ENCODE measurements at places on chromosomes 6 and 20.

GRCh38 chr6:108687921-108688320, 127.2 kb downstream of the FOXO3 start:
- DNase-seq, result no peak

- DNase-seq, result no peak
These were observed 42.8 kb upstream of the RALGAPA2 start for GRCh38 chr20:20755231-20755630.

- no peak for DNase-seq
These were observed 31.5 kb downstream of the PPP1R16B start for GRCh38 chr20:38836991-38837390.

DNA sequence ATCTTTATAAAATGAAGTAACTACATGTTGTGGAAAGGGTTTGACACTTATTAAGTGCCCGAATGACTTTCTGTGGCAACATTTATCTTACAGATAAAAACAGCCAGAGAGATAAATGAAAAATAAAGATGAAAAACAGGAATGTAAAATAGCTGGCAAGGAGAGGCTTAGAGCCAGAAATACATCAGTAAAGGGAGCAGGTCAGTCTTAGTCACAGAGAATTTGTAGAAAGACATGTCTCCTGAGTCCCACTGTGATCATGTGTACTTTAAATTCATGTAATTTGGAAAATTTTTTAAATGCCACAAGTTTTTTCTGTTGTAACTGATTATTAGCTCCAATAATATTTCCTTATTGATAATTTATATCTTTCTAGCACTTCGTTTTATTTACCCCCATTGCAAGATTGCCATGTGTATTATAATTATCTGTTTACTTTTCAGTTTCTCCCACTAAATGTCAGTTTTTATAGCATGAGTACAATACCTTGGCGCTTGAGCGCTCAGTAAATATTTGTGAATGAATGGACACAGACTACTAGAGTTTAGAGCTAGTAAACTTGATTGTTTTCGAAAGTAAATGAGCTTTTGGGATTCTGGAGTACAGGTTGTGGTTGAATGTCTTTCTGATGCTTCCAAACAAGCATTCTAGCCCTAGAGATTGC, 15.2 kb downstream of the TAB2 start:
- DNase-seq, result no peak

GRCh38 chr6:24933868-24934401, 1.8 kb downstream of the RIPOR2 start:
- peak; percentile 48 for DNase-seq

- peak; percentile 30 for DNase-seq
These were observed 1.3 kb downstream of the CARMIL1 start for GRCh38 chr6:25280344-25281074.

DNA sequence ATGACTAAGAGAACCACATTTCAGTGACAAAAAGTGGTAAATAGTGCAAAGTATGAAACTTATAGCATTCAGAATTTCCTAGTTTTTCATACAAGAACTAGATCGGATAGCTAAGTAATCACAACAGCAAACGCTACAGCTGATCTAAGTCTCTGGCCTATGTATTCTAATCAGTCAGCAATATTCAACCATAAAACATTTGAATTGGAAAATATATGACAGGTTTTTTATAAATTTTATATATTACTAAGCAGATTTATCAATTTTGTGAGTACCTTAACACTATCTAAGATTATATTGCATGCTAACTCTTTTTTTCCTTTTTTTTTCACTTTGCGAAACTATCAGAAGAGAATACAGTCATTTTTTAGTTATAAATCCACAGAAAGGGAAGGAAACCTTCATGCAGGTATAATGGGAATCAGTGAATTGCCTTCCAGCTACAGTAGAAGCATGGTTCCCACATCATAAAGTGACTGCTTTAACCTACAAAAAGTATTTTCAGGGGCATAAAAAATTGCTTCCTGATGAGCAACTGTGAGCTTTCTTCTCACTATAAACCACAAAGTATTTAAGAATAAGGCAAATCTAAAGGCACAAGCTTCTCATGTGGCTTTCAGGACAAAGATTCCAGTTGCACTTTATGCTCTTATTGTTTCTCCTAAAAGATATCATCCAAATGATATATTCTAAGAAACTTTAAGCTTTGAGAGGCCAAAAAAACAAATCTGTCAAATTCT, 74.0 kb upstream of the GJE1 start:
- no peak for DNase-seq

GRCh38 chr6:148805777-148806176, 58.9 kb downstream of the UST start:
- no peak for DNase-seq

GRCh38 chr20:2116170-2116940, 14.7 kb downstream of the STK35 start:
- DNase-seq, result no peak

DNA sequence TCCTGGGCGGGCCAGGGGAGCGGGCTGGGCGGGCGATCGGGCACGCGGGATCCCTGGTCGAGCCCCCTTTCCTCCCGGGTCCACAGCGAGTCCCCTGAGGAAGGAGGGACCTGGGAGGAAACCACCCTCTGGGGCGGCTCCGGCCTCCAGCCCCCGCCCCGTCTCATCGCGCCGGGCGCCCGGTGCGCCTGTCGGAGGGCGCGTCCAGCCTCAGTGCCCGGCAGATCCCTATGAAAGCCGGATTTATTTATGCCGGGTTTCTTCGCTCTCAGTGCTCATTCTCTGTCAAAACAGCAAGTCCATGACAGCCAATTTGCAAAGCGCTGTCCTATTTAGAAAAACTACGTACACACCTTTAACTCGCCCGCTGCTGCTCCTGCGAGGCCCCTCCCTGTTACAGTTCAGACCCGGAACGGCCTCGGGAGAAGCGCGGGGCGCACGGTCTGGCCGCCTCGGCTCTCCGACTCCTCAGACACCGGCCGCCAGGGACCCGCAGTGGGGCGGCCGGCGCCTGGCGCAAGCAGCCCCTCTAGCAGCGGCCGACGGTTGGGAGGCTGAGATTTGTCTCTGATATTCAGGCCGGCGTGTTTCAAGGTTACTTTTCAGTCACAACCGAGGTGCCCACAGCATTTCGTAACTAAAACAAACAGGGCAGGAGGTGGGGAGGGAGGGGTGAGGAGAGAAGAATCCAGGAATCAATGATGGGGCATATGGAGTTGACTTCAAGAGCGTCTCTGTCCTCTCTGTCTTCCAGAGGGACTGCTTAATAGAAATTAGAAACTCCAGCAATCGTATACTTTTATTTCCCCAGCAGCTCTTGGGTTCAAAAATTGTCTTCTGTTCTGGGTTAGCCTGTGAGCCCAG, 782 bp upstream of the FOXA2 start:
- no peak for DNase-seq

DNA sequence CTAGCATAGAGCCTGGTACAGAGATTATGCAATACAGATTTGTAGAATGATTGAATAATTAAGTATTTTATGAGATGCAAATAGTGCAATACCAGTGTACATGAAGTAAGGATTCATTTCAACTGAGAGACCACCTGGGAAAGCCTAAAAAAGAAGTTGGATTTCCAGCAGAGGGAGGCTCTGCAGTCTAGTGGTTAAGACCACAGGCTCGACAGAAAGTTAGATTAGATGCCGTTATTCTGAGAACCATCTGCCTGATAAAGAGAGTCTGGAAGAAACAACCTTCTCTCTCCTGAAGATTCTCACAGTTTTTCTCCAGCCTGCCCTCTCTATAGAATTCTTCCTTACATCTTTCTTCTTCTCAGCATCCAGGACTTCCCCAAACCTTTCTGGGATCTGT, 13.6 kb upstream of the TNFRSF21 start:
- DNase-seq, result no peak

- no peak for DNase-seq
These were observed 802 bp upstream of the FERMT1 start for GRCh38 chr20:6123649-6124014.

DNA sequence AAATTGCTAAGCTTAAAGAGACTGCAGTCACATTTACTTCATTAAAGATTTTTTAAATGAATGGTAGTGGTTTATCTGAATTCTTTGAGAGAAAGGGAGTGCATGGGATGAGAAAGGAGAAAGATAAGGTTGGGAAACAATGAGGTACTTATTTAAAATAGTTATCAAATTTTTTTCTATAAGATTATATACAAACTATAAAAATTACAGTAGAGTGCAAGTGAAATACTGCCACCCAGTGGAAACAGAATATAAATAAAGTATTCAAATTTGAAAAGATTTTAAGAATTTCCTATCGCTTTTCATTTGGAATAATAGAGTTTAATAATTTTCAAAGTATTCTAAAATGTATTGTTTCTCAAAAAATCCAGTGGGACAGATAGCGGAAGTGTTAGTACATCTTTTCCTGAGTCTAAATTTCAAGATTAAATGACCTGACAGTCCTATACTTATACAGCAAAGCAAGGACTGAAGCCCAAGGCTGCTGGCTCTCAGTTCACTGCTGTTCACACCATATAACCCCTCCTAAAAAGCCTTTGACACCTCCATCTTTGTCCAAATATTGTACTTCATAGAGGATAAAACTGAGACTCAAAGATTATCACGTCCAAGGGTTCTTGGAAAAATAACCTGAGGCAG, 31.1 kb downstream of the EPM2A start:
- DNase-seq, result no peak

GRCh38 chr6:43712579-43712978, 25.0 kb upstream of the MRPS18A start:
- DNase-seq, result no peak

GRCh38 chr6:6683969-6684833, 95.7 kb downstream of the LY86 start:
- DNase-seq, result no peak

DNA sequence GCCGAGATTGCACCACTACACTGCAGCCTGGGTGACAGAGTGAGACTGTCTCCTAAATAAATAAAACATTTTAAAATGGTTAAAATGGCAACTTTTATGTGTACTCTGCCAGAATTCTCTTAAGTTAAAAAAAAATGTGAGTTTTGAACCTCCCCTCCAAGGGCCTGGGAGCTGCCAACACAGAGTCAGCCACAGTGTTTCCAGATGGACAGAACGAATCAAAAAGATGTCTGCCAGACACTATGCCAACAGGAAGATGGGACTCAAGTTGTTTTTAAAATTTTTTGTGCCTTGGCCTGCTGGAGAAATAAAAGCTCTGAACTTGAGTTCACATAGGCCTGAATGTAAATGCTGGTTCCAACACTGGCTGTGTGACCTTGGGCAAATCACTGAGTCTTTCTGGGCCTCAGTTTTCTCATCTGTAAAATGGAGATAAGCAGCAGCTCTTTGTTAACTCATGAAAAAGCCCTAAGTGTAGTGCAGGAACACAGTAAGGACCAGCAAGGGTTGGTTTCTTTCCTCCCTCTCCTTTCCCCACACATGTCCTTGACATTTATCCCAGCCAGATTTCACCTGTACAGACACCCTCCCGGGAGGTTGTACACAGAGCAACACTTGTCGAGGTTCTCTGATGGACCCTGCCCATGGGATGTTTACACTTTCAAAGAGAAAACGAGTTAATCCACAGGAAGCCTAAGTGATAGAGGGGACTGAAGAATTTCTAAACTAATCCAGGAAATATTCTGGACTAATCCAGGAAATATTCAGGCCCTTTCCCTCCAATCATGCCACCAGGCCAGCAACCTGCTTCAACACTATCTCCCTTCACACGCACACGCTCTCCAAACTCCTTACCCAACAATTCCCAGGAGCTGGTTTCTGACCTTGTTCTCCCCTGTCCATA, 35.0 kb downstream of the MRPL14 start:
- DNase-seq, result no peak

DNA sequence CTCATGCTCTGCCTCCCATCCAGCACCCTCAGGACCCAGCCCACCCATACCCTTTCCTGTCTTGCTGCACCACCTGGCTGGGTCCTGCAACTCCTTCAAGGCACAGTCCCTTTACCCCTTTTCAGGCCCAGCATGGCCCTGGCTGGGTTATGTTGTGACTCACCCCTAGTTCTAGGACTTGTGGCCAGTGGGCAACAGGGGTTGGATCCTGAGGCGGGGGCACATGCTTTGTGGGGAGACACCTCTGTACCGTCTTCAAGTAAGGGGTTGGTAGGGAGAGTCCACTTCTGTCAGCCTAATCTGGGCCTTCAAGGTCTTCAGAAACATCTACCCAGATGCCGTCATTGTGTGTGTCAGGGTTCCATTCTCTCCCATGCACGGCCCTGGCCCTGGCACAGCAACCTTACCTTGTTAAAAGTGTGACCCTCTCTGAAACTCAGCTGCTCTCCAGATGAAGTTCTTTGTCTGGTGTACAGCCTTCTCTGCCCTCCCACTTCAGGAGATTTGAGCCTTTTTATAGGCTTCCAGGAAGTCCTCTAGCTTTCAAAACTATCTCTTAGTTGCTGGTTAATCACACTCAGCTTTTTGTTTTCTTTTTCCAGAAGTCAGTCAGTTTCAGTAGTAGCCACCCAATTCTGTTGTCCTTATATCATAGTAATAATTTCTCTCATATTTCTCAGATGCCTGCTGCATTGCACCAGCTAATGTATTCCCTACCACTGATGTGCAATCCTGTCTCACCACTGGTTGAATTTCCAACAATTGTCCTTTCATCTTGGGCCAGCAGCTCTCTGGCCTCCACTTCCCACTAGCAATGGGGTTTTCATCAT, 107.3 kb downstream of the NRN1 start:
- DNase-seq, result no peak

DNA sequence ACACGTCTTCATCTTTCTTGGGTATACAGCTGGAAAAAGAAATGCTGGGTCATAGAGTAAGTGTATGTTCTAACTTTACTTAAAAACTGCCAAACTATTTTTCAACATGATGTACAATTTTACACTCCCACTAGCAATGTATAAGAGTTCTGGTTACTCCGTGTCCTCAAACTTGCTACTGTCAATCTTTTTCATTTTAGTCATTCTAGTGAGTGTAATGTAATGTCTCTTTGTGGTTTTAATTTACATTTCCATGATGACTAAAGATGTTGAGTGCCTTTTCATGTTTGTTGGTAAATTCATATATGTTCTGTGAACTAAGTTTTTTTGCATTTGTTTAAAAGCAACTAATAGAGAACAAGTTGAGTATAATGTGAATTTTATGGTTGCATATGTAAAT, 43.9 kb downstream of the ATG5 start:
- DNase-seq, result no peak

DNA sequence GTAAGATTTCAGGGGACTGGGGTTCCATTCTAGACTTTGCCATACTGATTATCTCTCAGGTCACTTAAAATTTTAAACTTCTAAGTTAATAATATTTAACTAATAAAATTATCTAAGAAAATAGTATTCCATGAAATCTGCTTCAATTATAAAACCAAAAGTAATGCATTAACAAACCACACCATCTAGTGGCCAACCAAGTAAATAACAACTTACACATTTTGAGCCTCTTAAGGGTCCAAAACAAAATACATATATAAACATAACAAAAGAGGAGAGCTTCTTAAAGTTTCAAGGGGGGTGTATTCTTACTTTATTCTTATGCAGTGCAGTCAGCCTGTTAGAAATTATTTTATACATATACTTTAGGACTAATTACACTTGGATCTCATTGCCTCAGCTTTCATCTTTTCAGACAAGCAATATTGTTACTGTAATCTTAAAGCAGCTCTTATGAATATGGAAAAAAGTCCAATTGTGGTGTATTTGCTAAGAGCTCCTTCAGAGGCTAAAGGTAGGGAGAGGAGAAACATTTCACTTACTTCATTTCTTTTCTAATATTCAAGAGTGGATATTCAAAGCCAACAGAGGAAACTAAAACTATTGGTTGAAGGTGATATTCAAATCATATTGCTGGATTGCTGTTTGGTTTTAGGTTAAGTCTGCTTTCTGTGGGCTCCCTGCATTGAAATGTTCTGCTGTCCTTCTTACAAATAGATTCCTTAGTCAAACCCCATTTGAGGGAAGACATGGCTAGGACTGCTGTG, 199.7 kb upstream of the SIM1 start:
- DNase-seq, result no peak

GRCh38 chr20:13348311-13349234, 127.5 kb downstream of the ISM1 start:
- DNase-seq, result no peak

Measured in activated naive CD8-positive, alpha-beta T cell treated with anti-CD3 and anti-CD28 coated beads, Interleukin-2, amount 10 ng/mL, durations not matched to agents 7 days and 5 days (primary cell).